ENCODE measurements at places on chromosomes 12 and 14. TPM values are rescaled to one million over a fixed set of nuclear protein-coding genes. Genes with fewer than 3 reads are reported as not detected.
A peak's percentile ranks its signal among the peaks of the same experiment; 100 is the strongest.

- no peak for DNase-seq
These were observed 42.7 kb upstream of the TBPL2 start for GRCh38 chr14:55482936-55483605.

DNA sequence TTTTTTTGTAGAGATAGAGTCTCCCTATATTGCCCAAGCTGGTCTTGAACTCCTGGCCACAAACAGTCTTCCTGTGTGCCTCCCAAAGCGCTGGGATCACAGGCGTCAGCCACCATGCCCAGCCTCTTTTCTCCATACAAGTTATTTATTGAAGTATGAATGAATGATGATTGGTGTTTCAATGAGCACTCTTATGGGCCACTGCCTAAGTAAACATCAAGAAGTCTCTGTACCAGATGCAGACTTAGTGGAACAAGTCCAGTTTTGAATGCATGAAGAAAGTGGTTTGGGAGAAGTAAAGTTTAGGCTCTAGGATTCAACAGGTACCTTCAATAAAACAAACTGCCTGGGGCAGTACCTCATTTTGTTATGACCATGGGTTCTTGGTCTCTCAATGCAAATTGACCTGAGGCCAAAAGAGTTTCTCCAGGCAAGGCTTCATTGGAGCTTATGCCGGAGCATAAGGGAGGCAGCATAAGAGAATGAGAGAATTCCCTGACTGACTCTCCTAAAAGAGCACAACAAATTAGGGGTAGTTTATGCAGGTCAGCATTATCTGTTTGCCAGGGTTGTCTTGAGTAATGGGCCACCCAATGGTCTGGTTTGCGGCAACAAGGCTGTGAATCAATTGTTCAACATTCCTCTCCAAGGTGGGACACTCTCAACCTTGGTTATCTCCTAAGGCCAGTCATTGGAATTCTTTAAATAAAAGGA lies 1.1 kb upstream of the GMFB start:
- DNase-seq: no peak

DNA sequence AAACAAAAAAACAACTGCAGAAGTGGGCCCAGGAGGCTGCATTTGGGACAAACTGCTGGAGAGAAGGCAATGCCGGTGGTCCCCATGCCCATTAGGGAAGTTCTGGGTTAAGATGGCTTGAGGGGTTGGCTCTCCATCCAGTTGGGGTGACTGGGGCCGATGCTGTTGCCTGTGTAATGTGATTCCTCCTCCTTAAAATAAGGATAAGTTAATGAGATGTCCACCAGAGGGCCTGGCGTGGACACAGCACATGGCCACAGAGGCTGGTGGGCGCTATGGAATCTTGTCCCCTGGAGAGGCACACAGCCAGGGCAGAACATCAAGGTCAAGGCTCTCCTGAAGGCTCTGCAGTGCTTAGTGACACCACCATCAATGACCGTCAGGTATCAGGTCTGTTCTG lies 1.0 kb upstream of the TESC start:
- DNase-seq: no peak

- DNase-seq: no peak
These were observed 7.9 kb downstream of the EIF2B2 start for GRCh38 chr14:75010472-75011093.

TMTC1 gene
- 0.84 TPM for total RNA-seq

DNAJC22 gene
- total RNA-seq: 10.4 TPM

DNA sequence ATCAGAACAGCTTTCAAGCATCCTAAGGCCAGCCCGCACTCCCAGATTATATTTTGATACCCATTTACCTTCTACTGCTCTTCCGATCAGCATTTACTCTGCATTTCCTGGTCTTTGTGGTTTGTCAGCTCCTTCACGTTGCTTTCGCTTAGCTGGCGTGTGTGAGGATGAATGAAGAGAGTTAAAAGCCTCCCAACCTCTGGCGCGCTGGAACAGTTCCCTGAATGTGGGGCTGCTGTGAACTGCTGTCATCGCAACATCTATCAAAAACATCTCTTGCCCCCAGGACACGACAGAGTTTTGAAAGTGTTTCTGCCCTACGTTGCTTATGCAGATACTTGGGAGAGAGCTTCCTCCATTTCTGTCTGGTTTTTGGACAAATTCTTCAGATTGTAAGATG lies 129.2 kb downstream of the KCNA5 start:
- peak; percentile 83 for DNase-seq

- no peak for DNase-seq
These were observed 82.7 kb upstream of the SFSWAP start for GRCh38 chr12:131628023-131628740.

- DNase-seq: peak; percentile 40
These were observed 204.3 kb downstream of the AEBP2 start for GRCh38 chr12:19643635-19644034.

DNA sequence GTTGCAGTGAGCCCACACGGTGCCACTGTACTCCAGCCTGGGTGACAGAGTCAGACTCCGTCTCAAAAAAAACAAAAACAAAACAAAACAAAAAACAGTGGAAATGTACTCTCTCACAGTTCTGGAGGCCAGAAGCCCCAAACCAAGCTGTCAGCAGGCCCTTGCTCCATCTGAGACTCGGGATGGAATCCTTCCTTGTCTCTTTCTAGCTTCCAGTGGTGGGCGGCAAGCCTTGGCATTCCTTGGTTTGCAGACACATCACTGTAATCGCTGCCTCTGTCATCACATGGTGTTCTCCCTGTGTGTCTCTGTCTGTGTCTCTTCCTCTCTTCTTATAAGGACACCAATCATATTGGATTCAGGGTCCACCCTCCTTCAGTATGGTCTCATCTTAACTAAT lies 6.4 kb downstream of the TNS2 start:
- no peak for DNase-seq
